Esophagus squamous epithelium (tissue), 5 donors: ENCODE measurements at places on chromosomes 1 and 21. TPM values are rescaled to one million over a fixed set of nuclear protein-coding genes. Genes with fewer than 3 reads are reported as not detected.

UMODL1 gene
- not detected for total RNA-seq

SLC25A34 gene
- 0.57 TPM for total RNA-seq

TMEM69 gene
- 29.4 TPM for total RNA-seq

RRP1 gene
- total RNA-seq = 37.2 TPM

- no peak overlapping the region for H3K4me3 ChIP-seq
- H3K27ac ChIP-seq = no peak overlapping the region
- no peaks in the 10 kb centered on the region for H3K36me3 ChIP-seq
- no peaks in the 10 kb centered on the region for H3K27me3 ChIP-seq
- H3K4me1 ChIP-seq = peaks cover 3% of the 10 kb centered on the region
- DNase-seq = no peak
Measured at GRCh38 chr1:220426989-220427388, 100.9 kb upstream of the MARK1 start.

DNA sequence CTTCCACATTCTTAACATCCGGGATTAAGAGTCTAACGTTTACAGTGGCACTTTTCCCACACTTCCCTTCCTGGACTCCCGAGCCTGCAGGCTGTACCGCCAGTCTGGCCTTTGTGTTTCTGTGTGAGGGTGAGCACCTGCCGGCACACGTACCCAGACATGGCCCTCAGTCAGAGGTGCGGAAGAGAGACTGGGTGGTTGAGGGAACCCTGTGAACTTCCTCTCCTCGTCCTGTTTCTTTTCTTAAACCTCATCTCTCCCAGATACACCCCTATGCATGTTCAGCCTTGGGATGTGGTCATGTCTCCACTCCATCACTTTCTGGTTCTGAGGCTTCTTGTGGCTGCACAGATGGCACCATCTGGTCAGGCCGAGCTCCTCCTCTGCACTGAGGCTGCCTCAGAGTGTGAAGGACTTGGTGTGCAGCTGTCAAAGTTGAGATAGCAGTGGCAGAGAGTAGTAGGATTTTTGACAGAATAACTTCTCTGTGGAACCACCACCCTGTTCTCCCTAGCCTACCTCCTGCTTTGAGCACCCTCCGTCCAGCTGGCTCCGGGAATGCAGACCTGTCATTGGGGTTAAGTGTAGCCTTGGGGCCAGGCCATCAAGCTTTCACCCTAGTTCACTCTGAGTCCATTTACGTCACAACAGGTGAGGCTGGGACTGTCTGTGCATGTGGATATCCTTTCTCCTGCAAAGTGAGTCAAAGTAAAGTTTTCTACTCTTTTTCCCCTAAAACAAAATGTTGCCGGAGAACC is 31.4 kb downstream of the VASH2 start:
- no peaks in the 10 kb centered on the region for H3K27me3 ChIP-seq
- peaks cover 21% of the 10 kb centered on the region for H3K4me1 ChIP-seq
- DNase-seq = no peak
- H3K27ac ChIP-seq = no peak overlapping the region

GRCh38 chr1:34235594-34235993 is 58.9 kb downstream of the C1orf94 start:
- H3K4me3 ChIP-seq = no peak overlapping the region
- DNase-seq = no peak
- H3K27me3 ChIP-seq = peaks cover 45% of the 10 kb centered on the region
- no peak overlapping the region for H3K27ac ChIP-seq
- H3K4me1 ChIP-seq = no peaks in the 10 kb centered on the region

- peaks cover 8% of the 10 kb centered on the region for H3K4me1 ChIP-seq
- H3K27me3 ChIP-seq = no peaks in the 10 kb centered on the region
- H3K27ac ChIP-seq = no peak overlapping the region
- H3K4me3 ChIP-seq = no peak overlapping the region
- peak; percentile 5 for DNase-seq
Measured at GRCh38 chr1:12078938-12079861, 16.1 kb downstream of the TNFRSF8 start.

DNA sequence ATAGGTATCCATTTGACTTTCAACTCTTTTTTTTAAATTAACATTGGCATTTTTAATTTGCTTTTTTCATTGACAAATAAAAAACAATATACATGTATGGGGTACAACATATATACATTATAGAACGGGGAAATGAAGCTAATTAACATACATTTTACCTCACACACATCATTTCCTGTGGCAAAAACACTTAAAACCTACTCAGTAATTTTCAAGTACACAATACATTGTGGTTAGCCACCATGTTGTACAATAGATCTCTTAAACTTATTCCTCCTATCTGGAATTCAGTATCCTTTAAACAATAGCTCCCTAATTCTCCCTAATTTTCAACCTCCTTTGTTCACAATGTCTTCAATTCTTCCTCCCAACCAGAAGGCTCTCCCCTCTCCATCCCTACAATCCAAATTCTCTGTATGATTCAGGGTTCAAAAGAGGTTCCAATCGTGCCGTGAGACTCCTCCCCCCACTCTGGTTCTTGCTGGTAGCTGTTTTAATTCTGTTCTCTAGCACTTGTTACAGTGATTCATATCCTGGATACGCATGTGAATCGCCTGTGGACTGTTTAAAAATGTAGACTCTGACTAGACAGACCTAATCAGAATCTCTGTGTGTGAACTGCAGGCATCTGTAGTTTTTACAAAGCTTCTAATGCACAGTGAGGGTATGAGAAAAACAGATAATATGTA is 87.6 kb upstream of the DUSP10 start:
- H3K4me1 ChIP-seq = peaks cover 51% of the 10 kb centered on the region
- no peaks in the 10 kb centered on the region for H3K36me3 ChIP-seq
- no peaks in the 10 kb centered on the region for H3K27me3 ChIP-seq
- DNase-seq = no peak
- H3K4me3 ChIP-seq = no peak overlapping the region
- H3K27ac ChIP-seq = peak overlapping the region; percentile 22

- H3K4me3 ChIP-seq = peak overlapping the region; percentile 87
- H3K36me3 ChIP-seq = no peaks in the 10 kb centered on the region
- H3K27ac ChIP-seq = peak overlapping the region; percentile 89
- DNase-seq = no peak
- H3K4me1 ChIP-seq = peaks cover 43% of the 10 kb centered on the region
- no peaks in the 10 kb centered on the region for H3K27me3 ChIP-seq
Measured at GRCh38 chr1:24501371-24502064, 1.1 kb upstream of the RCAN3 start.

GRCh38 chr1:51915951-51916350 is 37.4 kb upstream of the NRDC start:
- H3K4me3 ChIP-seq = no peak overlapping the region
- H3K36me3 ChIP-seq = no peaks in the 10 kb centered on the region
- DNase-seq = no peak
- no peak overlapping the region for H3K27ac ChIP-seq
- H3K27me3 ChIP-seq = no peaks in the 10 kb centered on the region

DNA sequence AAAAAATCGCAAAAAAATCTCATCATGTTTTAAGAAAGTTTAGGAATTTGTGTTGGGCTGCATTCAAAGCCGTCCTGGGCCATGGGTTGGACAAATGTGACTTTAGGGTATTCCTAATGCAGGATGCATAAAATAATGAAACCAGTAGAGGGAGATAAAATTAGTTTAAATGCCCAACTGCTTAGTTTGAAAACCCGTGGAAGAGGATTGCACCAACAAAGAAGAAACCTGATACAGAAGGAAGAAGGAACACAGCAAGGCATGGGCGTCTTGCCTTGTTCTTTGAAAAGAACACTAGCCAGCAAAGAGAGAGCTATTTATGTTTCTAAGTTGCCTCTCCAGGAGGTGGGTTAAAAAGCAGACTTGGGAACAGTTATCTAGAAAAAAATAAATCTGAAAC is 37.9 kb downstream of the WDR3 start:
- no peak overlapping the region for H3K4me3 ChIP-seq
- peaks cover 14% of the 10 kb centered on the region for H3K36me3 ChIP-seq
- no peak for DNase-seq

DNA sequence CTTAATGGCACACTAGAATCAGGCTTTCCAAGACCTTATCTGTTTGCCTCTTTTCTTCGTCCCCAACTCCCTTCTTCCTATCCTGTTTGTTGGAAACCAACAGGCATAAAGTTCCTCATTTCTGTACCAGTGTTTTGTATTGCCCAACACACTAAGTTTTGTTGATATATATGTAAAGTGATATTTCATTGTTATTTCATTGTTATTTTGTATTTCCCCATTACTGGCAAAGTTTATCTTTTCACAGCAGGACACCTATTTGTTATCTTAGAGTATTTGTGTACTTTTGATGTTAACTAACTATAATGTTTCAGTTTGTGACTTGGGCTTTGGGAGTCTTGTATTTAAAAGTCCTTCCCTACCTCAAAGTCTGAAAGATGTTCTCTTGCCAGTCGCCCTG is 27.1 kb downstream of the FAM20B start:
- no peaks in the 10 kb centered on the region for H3K36me3 ChIP-seq
- no peaks in the 10 kb centered on the region for H3K4me1 ChIP-seq
- DNase-seq = no peak
- no peak overlapping the region for H3K27ac ChIP-seq
- no peak overlapping the region for H3K4me3 ChIP-seq
- H3K27me3 ChIP-seq = no peaks in the 10 kb centered on the region

- H3K4me3 ChIP-seq = no peak overlapping the region
- no peak overlapping the region for H3K27ac ChIP-seq
- H3K27me3 ChIP-seq = no peaks in the 10 kb centered on the region
- no peak for DNase-seq
Measured at GRCh38 chr1:167698313-167698712, 23.5 kb upstream of the MPZL1 start.

DNA sequence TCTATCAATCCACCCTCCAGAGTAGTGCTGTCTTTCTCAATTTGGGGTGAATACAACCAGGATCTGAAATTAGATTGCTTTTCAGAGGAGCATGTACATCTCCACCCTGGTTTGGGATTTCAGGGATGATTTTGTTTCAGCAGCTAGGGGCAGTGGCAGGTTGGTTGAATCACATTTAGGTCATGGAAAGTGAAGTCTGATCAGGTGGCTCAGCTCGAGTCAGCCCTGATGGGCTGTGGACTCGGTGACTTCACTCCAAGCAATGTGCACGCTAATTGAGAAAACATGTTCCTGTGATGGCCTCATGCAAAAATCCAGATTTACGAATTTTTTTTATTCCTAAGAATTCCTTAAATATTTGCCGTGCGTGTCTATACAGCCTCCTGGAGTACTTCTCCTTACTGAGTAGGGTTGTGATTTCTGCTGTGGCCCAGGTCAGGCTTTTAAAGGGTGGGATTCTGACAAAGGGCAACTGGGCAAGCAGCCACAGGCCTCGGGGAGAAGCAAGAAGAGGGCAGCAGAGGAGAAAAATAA is 7.5 kb downstream of the NGF start:
- H3K4me1 ChIP-seq = peaks cover 4% of the 10 kb centered on the region
- no peak for DNase-seq
- no peak overlapping the region for H3K4me3 ChIP-seq
- H3K36me3 ChIP-seq = no peaks in the 10 kb centered on the region
- peak overlapping the region; percentile 62 for H3K27ac ChIP-seq

DNA sequence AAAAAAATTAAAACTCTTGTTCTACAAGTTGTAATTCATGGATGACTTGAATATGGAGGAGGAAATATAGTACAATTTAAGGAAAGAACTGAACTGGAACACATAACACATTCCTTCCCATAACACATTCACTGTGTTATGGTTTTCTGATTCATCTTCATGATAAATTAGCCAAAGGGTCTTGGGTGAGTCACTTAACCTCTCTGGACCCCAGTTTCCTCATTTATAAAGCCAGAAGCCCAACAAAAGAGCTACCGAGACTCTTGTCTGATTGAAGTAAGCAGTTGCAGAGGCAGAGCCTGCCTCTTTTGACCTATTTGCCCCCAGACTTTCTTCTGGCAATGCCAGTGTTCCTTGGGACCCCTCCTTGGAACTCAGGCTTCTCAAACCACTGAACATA is 161.9 kb upstream of the KCTD3 start:
- no peak for DNase-seq
- no peaks in the 10 kb centered on the region for H3K36me3 ChIP-seq
- H3K4me1 ChIP-seq = no peaks in the 10 kb centered on the region
- no peak overlapping the region for H3K4me3 ChIP-seq
- H3K27ac ChIP-seq = no peak overlapping the region

GRCh38 chr1:167199656-167200055 is 21.0 kb upstream of the POU2F1 start:
- no peaks in the 10 kb centered on the region for H3K4me1 ChIP-seq
- DNase-seq = no peak
- no peaks in the 10 kb centered on the region for H3K27me3 ChIP-seq
- H3K4me3 ChIP-seq = no peak overlapping the region

- no peaks in the 10 kb centered on the region for H3K27me3 ChIP-seq
- H3K4me1 ChIP-seq = peaks cover 73% of the 10 kb centered on the region
- peak overlapping the region; percentile 91 for H3K27ac ChIP-seq
- H3K4me3 ChIP-seq = peak overlapping the region; percentile 68
- no peak for DNase-seq
Measured at GRCh38 chr1:204074274-204075138, 1.6 kb downstream of the SOX13 start.

DNA sequence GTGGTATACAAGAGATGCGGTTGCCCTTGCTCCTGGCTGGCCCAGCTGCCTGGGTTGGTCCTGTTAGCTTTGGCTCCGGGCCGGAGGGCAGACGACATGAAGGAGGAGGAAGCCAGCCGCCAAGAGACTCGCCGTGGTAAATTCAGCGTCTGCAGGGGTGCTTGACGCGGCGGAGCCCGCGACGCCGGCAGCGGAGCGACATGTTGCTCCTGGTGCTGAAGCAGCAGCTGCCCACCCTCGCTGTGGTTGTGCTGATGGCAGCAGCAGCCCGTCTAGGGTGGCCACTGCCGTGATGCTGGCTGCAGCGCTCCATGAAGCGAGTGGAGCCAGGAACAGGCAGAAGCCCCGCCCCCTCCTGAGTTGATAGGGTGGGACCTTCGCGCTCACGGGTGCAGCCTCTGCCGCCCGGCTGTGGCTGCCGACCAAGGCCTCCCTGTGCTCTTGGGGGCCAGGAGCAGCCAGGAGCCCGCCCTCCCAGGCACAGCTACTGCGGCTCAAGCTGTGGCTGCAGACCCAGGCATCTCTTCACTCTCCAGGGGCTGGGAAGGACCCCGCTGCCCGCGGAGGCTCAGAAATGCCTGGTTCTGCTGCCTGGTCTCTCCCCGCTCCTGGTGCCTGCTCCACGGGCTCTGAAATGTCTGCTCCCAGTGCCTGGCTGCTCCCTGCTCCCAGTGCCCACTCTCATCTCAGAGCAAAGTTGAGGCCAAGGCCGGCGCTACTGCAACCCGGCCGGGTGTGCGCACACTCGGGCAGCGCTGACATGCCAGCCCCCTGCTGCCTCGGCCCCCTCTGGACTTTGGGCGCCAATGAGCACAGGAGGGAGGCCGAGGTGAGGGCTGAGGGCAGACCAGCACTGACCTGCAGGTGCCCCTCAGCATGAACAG is 4.4 kb upstream of the ZNF692 start:
- peak; percentile 48 for DNase-seq
- no peaks in the 10 kb centered on the region for H3K36me3 ChIP-seq
- H3K27ac ChIP-seq = peak overlapping the region; percentile 47
- H3K4me1 ChIP-seq = peaks cover 9% of the 10 kb centered on the region

- H3K36me3 ChIP-seq = no peaks in the 10 kb centered on the region
- H3K27ac ChIP-seq = no peak overlapping the region
- H3K4me3 ChIP-seq = no peak overlapping the region
- no peak for DNase-seq
- no peaks in the 10 kb centered on the region for H3K27me3 ChIP-seq
- H3K4me1 ChIP-seq = no peaks in the 10 kb centered on the region
Measured at GRCh38 chr1:199691540-199691939, 336.0 kb upstream of the NR5A2 start.

GRCh38 chr1:9629445-9630201 is 21.9 kb upstream of the PIK3CD start:
- H3K27ac ChIP-seq = peak overlapping the region; percentile 63
- H3K4me1 ChIP-seq = peaks cover 8% of the 10 kb centered on the region
- no peaks in the 10 kb centered on the region for H3K27me3 ChIP-seq
- DNase-seq = peak; percentile 45
- peak overlapping the region; percentile 2 for H3K4me3 ChIP-seq
